Iris pigment epithelial cell (primary cell): ENCODE measurements at places on chromosomes 5 and 9.
A peak's percentile ranks its signal among the peaks of the same experiment; 100 is the strongest.

DNA sequence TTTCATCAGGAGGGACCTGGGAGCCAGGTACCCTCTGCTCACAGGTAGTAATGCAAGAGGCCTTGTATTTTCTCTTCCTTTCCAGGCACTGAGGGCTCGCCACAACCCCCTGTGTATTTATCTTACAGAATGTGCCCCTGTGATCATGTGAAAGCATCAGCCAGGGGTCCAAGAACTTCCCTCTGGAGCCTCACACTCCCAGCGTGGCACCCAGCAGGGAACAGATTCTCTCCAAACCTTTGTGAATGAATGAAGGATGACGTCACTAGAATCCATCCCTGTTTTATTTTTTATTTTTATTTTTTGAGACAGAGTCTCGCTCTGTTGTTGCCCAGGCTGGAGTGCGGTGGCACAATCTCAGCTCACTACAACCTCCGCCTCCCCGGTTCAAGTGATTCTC is 107.3 kb upstream of the IER5L start:
- DNase-seq = no peak

- no peak for DNase-seq
Measured at GRCh38 chr9:92748233-92748497, 16.5 kb downstream of the BICD2 start.

DNA sequence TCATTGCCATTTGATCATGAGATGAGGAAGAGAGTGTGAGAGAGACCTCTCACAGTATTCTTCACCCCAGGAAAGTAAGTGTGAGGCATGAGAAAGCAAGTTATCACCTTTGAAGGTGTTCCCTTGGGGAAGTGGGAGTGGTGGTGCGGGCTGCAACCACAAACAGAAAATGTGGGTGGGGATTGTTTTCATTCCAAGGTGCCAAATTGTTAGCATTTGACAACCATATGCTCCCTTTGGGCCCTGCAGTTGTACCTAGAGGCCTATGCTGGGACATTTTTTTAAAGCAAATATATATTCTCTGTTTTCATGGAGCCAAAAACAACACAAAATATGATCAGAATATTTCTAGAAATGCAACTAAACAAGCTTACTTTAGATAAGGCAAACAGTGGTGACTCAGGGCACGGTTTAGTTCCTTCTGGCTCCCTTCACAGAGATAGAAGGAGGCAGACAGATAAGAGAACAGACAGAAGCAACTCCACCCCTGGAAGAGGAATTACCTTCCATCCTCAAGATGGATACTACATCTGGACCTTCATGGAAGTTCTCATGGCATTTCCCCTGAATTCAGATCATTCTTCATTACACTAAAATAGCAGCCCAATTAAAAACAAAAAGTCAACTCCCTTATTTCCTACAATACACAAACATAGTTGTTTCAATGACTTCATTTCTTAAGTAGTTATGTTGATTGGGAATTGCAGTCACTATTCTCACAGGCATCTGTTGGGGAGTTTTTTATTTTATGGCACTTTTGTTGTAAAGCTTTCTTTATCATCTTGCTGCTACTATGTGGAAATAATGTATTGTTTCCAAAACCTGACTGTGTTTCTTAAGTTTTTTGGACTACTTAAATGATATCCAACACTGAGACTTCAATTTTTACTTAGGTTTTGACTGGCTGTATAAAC is 416.6 kb downstream of the PLK2 start:
- DNase-seq = peak; percentile 51

DNA sequence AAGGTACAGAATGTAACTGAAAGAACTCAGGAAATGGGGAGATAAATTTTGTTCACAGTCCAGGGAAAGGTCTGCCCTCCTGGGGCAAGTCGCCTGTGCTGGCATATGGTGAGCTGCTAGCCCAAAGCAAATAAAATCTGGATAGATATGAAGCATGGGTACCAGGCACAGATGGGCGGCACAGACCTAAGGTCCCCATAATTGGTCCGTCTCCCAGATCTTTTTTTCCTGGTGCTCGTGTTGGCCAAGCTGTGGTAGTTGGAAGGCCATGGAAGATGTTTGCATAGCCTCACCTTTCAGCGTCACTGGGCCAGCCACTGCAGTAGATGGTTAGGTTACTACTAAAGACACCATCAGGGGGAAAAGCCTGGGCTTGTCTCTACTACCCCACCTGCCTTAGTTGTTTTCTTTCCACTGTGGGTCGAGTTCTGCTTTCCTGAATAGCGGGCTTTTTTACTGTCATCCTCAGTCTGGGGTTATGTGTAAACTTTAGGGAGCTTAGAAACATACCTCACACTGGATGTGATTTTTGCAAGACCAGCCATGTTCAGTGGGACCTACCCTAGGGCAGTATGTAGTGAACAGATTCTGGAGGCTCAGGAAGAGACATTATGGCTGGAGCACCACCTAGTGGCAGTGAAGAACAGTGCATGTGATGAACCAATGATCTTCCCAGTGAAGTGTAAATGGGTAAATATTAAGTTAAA is 24.2 kb upstream of the GLRX start:
- DNase-seq = peak; percentile 85

DNA sequence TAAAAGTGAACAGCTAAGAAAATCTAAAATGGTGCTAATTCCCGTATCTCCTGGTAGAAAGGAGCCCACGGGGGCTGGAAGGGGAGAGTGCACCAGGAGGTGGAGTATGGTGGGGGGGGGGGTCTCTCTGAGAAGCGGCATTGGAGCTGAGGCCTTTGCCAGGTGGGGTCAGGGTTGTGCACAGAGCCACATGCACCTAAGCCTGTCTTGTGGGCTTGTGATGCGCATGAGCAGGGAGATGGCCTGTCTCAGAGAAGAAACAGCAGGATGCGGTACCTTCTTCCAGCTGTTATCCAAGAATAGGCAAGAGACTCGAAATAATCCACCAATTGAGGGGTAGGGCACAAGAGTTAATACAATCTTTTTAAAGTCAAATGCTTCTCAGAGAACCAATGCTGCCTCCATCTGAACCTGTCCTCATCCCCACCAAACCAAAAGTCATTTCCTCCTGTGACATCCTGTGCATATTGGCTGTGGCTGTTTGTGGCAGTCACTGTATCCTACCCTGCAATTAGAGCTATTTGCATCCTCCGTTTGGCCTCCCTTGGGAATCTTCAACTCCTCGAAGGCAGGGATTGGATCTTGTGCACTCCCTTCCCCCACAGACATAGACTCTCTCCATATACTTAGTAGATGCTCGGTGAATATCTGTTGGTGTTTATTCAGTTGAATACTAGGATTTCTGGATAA is 45.4 kb downstream of the FGF1 start:
- DNase-seq = no peak

- DNase-seq = no peak
Measured at GRCh38 chr9:128159522-128159783, 612 bp upstream of the BBLN start.

DNA sequence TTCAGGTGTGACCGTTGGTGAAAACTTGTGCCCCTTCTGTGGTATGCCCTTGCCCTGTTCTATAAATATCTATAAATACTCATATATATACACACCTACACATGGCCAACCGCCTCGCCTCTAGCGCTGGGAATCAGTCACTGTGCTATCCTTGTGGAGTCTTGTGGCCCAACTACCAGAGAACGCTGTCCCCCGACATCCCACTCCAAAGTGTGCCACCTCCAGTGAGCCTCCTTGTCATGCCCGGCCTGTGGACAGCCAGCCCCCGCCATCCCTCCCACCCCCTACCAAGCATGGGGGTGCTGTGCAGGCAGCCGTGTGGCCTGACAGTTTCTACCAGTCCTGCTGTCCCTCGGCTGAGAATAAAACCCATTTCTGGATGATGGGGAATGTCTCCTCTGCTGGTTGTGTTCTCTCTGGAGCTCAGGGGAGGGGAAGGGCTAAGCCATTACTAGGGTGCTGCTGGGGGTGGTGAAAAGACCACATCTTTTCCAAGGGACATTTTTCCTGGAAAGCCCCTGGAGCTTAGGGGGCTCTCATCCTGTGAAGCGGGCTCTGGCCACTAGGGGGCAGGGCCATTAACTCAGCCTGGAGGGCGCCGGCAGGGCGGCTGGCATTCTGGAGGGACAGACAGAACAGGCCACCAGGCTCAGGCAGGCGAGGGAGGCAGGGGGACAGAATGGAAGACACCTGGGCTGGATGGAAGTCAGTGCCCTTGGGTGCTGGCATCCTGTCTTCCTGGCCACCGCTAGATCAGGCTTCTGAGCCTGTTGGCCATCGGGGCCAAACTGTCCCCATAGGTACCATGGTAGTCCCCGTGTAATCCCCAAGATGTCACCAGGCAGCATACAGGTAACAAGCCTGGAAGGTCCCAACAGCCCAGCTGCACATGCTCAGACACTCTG is 20.7 kb downstream of the GOLGA2 start:
- DNase-seq = no peak

GRCh38 chr5:173890195-173890991 is 2.2 kb downstream of the CPEB4 start:
- DNase-seq = no peak
